Activated effector memory CD4-positive, alpha-beta T cell treated with anti-CD3 and anti-CD28 coated beads, Interleukin-2, amount 50 U/mL, for 16 hours (primary cell): ENCODE measurements at places on chromosomes 4 and X.

GRCh38 chr4:720111-720860 lies 14.7 kb downstream of the PCGF3 start:
- no peak for DNase-seq

GRCh38 chr4:156228676-156229075 lies 275.0 kb upstream of the CTSO start:
- DNase-seq = no peak

DNA sequence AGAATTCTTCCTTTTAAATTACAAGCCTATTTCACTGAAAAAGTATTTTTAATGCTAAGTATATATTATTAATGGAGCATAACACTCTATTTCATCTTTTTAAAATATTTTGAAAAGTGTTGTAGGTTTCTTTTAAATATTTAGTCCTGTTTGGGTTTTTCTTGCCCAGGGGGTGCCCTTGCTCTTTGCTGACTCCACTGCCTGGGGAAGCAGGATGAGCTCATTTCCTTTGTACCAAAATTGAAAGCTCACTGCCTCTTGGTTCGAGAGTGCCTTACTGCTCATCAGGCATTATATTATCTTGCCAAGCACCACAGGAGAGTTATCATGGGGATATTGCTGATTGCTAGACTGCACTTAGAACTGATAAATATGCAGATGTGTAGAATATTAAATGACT lies 819.2 kb downstream of the PCDH18 start:
- no peak for DNase-seq

GRCh38 chrX:6468706-6469105 lies 66.2 kb downstream of the VCX3A start:
- DNase-seq = no peak

- no peak for DNase-seq
Observed at GRCh38 chr4:42344309-42344708, 53.0 kb upstream of the SHISA3 start.

DNA sequence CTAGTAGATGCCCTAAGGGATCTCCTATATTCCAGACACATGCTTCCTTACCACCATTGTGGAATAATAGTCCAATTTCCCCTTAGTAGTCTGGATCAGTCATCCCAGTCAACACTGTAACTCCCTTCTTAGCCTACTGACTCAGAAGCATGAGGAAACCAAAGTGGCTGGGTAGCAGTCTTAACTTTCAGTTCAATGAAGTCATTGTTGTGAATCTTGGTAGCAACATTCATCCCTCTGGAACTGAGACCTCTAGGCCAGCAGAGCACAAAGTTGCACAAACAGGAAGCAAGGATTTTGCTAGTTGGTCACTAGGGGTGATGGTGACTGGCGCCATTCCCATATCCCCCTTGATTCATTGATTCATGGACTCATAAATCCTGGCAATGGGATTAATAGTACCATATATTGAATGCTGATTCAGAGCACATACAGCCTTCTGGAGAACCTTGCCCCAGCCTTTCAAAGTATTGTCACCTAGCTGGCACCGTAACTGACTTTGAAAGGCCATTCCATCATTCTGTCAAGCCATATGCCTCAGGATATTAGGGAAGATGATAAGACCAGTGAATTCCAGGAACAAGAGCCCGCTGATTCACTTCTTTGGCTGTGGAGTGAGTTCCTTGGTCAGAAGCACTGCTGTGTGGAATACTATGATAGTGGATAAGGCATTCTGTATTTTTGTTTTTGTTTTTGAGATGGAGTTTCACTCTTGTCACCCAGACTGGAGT lies 19.7 kb upstream of the GPAT3 start:
- no peak for DNase-seq
